ENCODE measurements at places on chromosomes 3 and 15.

- DNase-seq, result no peak
Measured at GRCh38 chr3:108219336-108219735, 2.9 kb downstream of the IFT57 start.

- no peak for DNase-seq
Measured at GRCh38 chr3:108826309-108827187, 4.0 kb downstream of the TRAT1 start.

GRCh38 chr15:43954181-43954621 lies 127.4 kb downstream of the WDR76 start:
- DNase-seq, result no peak

GRCh38 chr15:85570336-85570735 lies 189.9 kb downstream of the AKAP13 start:
- no peak for DNase-seq

DNA sequence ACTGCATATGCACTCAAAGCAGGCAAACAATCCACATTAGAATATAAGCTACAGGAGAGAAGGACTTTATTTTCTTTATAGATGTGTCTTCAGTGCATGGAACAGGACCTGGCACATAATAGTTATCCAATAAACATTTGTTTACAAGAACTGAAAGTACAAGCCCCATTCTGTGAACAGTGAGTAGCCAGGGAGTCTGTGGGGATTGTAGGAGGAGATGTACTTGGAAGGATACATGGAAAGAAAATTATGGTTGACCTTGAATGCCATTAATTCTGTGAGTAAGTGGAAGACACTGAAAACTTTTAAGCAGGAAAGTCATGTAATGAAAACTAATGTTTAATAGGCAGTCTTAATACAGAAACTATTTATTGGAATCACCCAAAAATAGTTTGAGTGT lies 28.3 kb downstream of the MASP1 start:
- DNase-seq, result no peak

GRCh38 chr3:172367205-172368105 lies 80.8 kb downstream of the GHSR start:
- DNase-seq, result no peak

GRCh38 chr3:72970942-72971341 lies 25.7 kb upstream of the PPP4R2 start:
- DNase-seq, result no peak

- DNase-seq, result no peak
Measured at GRCh38 chr15:50166216-50166615, 15.8 kb upstream of the SLC27A2 start.

- DNase-seq, result no peak
Measured at GRCh38 chr3:133464573-133464972, 64.7 kb downstream of the BFSP2 start.

DNA sequence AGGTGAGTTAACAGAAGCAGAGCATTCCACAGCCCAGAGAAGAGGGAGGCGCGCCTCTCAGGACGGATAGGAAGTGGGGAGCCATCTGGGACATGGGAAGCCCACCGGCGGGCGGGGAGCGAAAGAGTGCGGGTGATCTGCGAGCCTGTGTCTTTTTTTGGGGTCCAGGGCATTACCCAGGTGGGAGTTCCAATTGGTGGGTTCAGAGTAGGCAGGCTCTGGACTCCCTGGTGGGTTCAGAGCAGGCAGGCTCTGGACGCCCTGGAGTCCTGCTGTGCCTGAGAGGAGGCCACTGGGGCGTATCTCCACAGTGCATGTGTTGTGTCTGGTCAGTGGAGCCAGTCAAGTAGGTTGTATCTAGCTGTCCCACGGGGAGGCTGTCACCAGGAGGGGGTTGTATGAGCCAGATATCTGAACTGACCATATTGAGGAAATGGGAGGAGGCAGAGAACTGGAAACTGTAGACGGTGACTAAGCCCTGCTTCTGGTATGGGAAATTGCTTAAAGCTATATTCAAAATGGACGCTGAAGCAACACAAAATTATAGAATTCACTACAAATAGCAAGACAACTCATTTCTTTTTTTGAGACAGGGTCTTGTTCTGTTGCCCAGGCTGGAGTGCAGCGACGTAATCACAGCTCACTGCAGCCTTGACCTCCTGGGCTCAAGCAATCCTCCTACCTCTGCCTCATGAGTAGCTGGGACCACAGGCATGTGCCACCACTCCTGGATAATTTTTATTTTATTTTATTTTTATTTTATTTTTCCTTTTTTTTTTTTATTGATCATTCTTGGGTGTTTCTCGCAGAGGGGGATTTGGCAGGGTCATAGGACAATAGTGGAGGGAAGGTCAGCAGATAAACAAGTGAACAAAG lies 34.5 kb upstream of the CHST2 start:
- no peak for DNase-seq

GRCh38 chr3:56985878-56986277 lies 74.6 kb upstream of the SPATA12 start:
- no peak for DNase-seq

DNA sequence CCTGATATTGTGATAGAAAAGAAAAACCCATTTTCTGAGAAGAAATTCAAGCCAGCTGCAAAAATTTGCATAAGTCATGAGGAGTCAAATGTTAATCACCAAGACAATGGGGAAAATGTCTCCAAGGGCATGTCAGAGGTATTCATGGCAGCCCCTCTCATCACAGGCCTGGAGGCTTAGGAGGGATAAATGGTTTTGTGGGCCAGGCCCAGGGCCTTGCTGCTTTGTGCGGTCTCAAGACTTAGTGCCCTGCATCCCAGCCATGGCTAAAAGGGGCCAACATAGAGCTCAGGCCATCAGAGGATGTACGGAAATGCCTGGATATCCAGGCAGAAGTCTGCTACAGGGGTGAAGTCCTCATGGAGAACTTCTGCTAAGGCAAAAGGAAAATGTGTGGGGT lies 631.1 kb downstream of the NLGN1 start:
- DNase-seq, result no peak

DNA sequence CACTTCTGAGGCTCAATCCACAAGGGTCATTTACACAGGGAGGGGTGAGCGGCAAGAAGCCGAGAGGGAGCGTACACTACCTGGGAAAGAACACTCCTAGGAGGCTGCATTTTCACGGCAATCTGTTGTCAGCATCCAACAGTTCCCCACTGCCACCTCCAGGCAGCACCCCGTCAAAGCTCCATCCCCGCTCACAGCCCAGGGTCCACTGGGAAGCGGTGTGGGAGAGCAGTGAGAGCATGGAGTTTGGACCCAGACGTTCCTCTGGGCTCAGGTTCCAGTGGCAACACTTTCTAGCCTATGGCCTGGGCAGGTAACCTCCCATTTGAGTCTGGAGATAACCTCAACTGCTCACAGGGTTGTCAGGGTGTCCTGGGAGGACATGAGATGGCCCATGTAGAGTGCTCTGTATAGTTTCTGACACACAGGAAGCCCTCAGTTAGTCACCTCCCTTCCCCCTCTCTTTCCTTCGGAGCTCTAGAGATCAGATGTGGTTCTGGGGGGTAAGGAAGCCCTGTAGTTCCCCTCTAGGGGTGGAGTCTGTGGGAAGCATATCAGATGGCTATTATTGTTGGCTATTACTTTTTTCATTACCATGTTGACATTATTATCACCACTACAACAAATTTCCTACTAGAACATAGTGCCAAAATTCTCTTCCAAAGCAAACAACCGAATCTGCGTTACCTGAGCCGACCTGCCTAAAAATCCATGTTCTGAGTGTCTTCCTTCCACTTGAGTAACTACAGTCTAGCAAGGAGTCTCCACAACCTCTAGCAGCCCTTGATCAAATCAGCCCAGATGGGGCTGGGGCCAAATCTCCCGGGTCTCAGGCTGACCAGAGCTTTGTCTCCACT lies 29.1 kb downstream of the RUVBL1 start:
- no peak for DNase-seq

DNA sequence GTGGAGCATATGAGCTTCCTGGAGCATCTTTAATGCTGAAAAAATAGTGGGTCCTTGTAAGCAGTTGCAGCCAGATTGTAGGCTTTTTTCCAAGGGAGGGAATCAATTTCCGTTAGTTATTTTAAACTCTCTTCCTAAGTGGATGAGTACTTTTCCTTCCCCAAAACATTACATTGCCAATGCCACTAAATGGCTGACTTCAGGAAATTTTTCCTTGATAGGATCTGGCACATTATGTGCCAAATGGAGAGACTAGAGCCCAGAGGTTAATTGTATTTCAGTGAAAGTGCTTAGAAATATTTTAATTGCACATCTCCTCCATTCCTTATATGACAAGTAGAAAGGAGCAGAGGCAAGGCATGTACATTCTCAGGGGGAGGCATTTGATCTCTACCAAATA lies 83.5 kb downstream of the TNFAIP8L3 start:
- no peak for DNase-seq

- no peak for DNase-seq
Measured at GRCh38 chr3:178263236-178263916, 272.9 kb upstream of the KCNMB2 start.

- DNase-seq, result no peak
Measured at GRCh38 chr3:22039161-22039560, 288.2 kb upstream of the ZNF385D start.

GRCh38 chr3:71441217-71441924 lies 142.2 kb downstream of the FOXP1 start:
- no peak for DNase-seq

- DNase-seq, result no peak
Measured at GRCh38 chr3:114858329-114858728, 288.8 kb downstream of the ZBTB20 start.

DNA sequence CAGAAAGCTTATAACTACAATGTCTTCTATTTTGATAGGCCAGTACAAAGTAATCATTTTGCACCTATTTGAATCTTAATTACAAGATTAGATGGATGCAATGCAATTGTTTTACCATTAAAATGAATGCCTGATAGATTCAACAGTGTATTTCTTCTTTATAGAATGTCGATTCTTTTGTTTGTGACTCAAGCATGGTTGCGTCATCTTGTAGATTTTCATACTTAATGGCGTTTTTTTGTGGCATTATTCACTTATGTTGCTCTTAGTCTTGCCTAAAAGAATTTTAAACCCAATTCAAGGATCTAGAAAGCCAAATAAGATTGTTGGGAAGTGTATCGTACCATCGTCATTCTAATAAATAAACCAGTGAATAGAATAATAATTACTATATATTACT lies 21.4 kb downstream of the ZBTB38 start:
- no peak for DNase-seq

GRCh38 chr15:91921188-91921842 lies 67.8 kb downstream of the SLCO3A1 start:
- DNase-seq, result no peak
